Hindlimb muscle (tissue), 1 donor: ENCODE measurements at places on chromosomes 12 and 14. TPM values are rescaled to one million over a fixed set of nuclear protein-coding genes. Genes with fewer than 3 reads are reported as not detected.

Gene NOVA1
- polyA plus RNA-seq, result 12.9 TPM

Gene ATN1
- polyA plus RNA-seq, result 91.2 TPM

Gene LGR5
- 2.4 TPM for polyA plus RNA-seq

Gene SLC38A4
- polyA plus RNA-seq, result 10.3 TPM

Gene ATL1
- polyA plus RNA-seq, result 4.4 TPM

Gene KERA
- 16.7 TPM for polyA plus RNA-seq

Gene LRP1-AS
- polyA plus RNA-seq, result 0.45 TPM

Gene C12orf42
- polyA plus RNA-seq, result 2.4 TPM

Gene ACOT6
- 0.19 TPM for polyA plus RNA-seq

GRCh38 chr14:47277703-47278102, 397.7 kb downstream of the MDGA2 start:
- no peak for DNase-seq

DNA sequence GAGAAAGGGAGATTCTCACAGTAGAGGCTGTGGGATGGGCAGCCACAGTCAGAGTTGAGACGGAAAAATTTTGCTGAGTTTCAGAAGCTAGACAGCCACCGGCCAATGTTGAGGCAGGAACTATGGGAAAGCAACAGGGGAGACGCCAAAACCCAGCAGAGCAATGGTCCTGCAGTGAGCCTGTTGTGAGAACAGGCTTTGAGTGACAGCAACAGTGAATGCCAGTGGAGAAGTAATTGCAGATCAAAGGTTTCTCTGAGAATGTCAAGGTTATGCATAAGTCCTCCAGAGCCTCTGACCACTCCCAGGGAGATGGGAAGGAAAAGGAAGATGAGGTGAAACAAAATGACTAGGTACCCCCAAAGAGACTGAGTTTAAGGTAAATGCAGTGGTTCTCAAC, 54.2 kb upstream of the DAAM1 start:
- no peak for DNase-seq

DNA sequence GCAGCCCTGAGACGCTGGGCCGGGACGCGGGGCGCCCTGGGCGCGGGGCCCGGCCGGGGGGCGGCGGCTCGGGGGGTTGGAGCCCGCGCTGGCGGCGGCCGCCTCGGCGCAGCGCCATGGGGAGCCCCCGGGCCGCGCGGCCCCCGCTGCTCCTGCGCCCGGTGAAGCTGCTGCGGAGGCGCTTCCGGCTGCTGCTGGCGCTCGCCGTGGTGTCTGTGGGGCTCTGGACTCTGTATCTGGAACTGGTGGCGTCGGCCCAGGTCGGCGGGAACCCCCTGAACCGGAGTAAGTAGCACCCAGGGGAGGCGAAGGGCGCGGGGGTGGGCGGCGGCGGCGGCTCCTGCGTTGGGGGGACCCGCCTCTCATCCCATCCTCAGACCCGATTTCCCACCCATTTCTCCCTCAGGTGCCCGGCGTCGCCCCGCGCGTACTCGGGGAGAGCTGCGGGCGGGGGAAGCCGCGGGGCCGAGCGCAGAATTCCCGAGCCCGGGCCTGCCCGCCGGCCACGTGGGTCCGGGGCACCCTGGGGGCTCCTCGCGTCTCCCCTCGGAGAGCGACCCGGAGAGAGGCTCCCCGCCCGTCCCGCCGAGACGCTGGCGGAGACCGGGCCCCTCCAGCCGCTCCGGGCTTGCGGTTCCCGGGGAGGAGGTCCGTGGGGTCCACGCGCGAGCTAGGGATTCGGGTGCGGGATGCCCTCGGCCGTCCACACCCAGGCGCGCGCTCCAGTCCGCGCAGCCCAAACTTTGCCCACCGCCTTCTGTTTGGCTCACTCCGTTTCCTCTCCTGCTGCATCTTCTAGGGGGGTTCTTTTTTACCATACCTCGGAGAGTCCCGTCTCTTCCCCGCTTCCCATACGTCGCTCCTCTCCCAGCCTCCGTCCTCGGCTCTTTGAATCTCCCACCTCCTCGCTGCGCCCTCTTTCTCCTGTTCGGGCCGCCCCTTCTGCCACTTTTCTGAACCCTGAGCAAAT, 807 bp downstream of the B4GALNT3 start:
- DNase-seq, result no peak

DNA sequence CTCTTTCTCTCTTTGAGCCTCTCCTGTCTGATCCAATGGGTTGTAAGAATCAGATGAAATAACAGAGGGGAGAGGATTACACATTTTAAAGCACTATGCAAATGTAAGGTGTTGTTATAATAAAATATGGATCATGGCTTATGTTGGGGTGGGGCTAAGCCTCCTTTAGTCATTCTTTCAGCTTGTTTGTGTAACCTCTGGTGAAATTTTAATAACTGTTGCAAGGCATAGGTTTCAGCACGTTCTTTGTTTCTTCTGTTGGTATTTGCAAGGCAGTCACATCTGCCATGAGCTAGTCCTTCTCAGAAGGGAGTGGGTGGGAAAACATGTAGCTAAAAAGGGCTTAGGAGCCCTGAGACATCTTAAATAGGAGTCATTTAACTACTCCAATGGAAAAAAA, 74.8 kb upstream of the FRMD6 start:
- DNase-seq, result no peak

DNA sequence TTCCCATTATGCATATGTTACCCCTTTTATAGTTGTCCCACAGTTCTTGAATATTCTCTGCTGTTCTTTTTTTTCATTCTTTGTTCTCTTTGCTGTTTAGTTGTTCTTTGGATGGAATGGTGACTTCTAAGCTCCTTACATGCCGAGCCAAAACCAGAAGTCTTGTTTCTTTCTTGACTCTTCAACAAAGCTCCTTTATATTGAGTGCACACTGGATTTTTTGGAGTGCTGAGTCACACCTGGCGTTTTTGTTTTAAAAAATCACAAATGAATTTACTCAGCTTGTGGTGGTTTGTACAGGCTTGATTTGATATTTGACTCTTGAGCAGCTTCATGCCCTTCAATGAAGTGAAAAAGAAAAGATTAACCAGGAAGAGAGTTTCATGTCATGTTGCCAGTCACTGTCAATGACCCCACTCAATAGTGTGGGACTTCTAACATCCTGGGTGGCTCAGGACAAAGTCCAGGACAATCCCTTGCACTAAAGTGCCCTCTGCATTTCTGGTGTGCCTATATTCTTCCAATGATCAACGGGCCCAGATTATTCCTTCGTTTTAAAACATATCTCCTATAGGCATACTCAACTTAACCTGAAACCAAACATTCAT, 112.4 kb upstream of the SLC38A4 start:
- DNase-seq, result no peak

DNA sequence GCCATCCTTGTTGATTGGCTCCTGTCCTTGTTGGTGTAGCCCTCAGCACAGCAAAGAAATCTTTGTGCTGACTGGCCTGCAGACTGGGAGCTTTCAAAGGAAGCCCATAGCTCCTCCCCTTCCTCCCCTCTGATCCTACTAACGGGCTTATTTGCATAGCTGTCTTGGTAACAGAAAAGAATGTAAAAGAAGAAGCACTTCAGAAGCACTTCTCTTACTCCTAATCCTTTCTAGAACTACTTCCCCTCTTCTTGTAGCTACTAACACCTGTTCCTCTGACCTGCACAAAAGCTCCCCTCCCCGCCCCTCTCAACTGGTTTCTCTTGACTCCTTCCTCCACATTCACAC, 14.3 kb upstream of the RIC8B start:
- no peak for DNase-seq

DNA sequence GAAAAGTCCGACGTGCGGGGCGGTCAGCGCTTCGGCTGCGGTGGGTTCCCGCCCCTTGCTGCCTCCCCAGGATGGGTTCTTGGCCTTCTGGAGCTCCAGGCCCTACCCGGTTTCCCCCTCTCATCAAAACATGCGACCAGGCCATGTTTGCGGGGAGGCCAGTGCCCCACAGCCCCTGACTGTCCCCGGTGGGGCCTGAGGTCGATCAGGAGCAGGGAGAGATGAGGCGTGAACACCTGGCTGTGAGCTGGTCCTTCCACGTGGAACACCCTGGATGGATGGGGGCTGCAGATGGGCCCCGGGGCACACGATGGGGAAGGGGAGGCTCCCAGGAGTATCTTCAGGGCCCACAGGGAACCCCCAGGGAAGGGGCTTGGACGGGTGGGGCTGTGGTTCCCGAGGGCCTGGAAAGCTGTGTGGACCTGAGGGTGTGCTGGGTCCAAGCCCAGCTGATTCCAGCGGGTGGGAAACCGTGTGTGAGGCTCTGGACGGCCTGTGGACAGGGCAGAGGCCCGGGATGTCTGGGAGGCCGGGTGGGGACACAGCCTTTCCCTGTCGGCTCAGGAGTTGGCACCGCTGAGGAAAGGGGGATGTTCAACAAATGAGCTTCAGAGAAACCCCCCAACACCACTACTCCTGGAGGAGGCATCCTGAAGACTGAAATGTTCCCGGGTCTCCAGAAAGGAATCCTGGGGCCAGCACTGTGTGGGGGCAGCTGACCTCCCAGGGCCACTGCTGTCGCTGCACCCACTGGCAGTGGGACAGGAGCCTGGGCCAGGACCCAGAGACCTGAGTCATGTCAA, 187.0 kb upstream of the C14orf180 start:
- no peak for DNase-seq

DNA sequence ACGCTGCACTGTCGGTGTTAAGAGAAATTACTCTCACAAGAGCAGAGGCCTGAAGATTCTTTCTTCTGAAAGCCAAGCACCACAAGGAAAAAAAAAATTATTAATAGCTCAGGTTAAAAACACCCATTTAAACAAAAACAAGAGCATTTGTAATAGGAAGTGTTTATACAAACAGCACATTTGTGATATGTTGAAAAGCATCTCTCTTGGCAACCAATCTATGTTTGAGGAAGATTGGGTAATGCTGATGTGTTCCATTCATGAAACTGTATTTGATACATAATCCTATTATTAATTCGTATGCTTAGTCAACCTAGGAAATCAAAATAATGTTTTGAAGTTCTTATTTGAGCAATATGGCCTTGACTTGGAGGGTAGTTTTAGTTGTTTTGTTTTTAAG, 36.5 kb downstream of the SSPN start:
- no peak for DNase-seq

GRCh38 chr14:92677955-92678354, 70.5 kb downstream of the LGMN start:
- DNase-seq, result no peak

DNA sequence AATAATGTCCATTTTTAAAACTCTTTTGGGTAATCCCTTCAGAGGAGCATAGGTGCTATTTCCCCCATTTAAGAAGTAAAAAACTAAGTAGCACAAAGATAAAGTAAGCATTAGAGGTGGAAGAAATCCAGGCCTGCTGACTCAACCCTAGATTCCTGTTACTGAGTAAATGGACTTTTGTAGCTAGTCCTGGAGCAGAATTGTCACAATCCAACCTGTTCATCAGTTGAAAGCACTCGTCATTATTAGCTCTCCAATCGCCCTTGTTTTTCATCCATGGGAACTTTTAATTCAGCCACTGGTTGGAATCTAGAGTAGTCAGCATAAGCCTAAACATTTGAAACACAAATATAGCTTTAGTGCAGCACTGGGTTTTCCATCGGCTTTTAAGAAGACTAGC, 139.5 kb upstream of the AMIGO2 start:
- no peak for DNase-seq

GRCh38 chr12:116636608-116637519, 77.7 kb downstream of the MAP1LC3B2 start:
- no peak for DNase-seq

GRCh38 chr12:46701356-46701755, 124.4 kb downstream of the SLC38A4 start:
- DNase-seq, result no peak

DNA sequence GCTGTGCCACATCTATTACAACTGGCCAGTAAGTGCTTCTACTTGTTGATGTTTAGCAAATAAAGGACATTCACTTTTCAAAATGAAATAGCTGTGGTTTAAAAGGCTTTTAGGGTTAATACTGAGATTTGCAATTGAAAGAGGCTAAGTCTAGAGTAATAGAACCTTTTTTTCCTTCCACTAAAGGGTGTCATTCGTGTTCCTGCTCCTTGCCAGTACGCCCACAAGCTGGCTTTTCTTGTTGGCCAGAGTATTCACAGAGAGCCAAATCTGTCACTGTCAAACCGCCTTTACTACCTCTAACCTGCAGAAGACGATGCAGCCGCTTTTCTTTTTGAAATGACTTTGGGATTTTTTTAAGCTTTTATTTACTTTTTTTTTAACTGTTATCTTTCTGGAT, 33.6 kb downstream of the PIWIL1 start:
- DNase-seq, result no peak

DNA sequence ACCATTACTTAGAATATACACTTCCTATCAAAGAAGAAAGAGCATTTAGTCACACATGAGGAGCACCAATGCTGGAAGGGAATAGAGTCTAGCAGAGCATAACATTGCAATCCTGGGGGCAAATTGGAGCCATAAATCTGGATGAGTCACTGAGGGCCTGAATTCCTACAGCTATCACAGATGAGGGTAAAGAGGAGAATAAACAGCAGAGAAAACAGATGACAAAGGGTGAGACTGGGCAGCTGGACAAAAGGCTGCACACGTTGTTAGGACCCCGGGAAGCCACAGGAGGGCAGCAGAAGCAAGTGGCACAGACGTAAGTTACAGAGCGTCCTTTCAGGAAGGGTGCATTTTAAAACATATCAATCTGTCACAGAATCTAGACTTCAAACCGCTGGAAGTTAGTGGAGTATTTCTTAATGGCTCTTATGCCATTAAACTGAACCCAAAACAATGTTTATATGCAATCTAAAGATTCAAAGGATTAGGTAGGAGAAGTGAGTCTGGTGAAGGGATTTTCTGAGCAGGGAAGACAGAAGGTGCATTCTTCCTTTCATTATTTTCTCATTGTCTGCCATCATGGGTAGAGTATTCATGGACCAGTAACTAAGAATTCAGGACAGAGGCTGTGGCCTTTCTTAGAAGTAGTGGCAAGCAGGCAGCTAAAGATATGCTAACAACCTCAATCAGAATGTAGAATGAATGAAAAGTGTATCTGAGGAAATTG, 159.8 kb upstream of the DAAM1 start:
- DNase-seq, result peak; percentile 68

GRCh38 chr14:102927346-102927877, 4.9 kb downstream of the AMN start:
- DNase-seq, result no peak

DNA sequence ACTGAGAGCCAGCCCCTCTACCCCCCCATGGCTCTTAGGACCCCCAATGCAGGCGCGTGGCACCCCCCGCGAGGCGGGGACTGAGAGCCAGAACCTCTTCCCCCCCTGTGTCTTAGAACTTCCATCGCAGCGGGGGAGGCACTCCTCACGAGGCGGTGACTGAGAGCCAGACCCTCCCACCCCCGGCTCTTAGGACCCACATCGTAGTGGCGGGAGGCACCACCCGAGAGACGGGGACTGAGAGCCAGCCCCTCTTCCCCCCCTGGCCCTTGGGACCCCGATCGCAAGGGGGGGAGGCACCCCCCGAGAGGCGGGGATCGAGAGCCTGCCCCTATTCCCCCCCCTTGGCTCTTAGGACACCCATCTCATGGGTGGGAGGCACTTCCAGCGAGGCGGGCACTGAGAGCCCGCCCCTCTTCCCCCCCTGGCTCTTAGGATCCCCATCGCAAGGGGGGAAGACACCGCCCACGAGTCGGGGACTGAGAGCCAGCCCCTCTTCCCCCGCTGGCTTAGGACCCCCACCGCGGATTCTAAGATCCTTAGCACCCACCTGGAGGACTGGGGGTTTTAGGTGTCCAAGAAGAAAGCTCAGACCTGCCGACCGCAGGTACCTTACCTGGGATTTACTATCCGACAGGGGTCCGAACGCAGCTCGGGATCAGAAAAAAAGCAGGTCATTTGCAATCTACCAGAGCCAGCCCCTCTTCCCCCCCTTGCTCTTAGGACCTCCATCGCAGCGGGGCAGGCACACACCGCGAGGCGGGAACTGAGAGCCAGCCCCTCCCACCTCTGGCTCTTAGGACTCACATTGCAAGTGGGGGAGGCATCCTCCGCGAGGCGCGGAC, 44.9 kb downstream of the DDX11 start:
- peak; percentile 61 for DNase-seq
